Esophagus muscularis mucosa (tissue), 4 donors: ENCODE measurements at places on chromosomes 2 and 18. TPM values are rescaled to one million over a fixed set of nuclear protein-coding genes. Genes with fewer than 3 reads are reported as not detected.

DNA sequence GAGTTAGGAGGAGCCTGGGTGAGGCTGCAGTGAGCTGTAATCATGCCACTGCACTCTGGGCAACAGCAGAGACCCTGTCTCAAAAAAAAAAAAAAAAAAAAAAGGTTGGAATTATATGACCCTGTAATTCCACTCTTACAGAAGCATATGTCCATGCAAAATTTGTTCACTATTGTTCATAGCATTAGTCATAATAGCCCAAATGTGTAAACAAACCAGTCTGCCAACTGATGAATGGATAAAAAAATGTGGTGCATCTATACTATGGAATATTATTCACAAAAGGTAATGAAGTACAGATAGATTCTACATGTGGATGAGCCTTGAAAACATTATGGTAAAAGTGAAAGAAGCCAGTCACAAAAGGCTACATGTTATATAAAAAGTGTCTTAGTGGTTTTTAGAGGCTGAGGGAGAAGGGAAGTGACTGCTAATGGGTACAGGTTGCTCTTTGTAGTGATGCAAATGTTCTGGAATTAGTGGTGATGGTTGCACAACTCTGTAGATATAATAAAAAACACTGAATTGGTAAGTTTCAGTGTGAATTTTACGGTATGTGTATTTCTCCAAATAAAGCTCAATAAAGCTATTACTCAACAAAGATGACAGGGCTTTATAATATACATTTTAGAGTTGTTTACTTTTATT is 9.4 kb downstream of the COA5 start:
- DNase-seq = no peak
- H3K36me3 ChIP-seq = peaks cover 74% of the 10 kb centered on the region
- H3K27ac ChIP-seq = no peak overlapping the region
- H3K4me1 ChIP-seq = no peaks in the 10 kb centered on the region
- H3K4me3 ChIP-seq = no peak overlapping the region

The COL3A1 gene
- 480 TPM for total RNA-seq

GRCh38 chr18:35432565-35433001 is 55.4 kb upstream of the ZNF396 start:
- no peak overlapping the region for H3K27ac ChIP-seq
- H3K4me1 ChIP-seq = no peaks in the 10 kb centered on the region
- no peaks in the 10 kb centered on the region for H3K27me3 ChIP-seq
- H3K36me3 ChIP-seq = no peaks in the 10 kb centered on the region

DNA sequence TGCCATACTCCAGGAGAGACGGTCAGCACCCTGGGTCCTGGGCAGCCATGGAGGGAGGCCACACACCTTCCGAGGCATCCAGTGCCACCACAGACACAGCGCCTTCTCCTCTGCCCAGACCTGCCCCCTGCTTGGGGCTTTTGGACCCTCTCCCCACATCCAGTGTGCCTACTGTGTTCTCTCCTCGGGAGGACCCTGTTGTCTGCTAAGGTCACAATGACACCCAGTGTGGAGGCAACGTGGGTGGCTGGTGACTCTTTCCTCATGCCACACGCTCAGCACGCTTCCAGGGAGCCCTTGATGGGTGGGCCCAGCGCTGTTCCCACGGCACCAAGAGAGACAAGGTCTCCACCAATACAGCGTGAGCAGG is 251.9 kb downstream of the EIPR1 start:
- H3K4me1 ChIP-seq = no peaks in the 10 kb centered on the region
- no peak overlapping the region for H3K27ac ChIP-seq
- DNase-seq = no peak
- no peaks in the 10 kb centered on the region for H3K36me3 ChIP-seq
- no peaks in the 10 kb centered on the region for H3K27me3 ChIP-seq
- no peak overlapping the region for H3K4me3 ChIP-seq

DNA sequence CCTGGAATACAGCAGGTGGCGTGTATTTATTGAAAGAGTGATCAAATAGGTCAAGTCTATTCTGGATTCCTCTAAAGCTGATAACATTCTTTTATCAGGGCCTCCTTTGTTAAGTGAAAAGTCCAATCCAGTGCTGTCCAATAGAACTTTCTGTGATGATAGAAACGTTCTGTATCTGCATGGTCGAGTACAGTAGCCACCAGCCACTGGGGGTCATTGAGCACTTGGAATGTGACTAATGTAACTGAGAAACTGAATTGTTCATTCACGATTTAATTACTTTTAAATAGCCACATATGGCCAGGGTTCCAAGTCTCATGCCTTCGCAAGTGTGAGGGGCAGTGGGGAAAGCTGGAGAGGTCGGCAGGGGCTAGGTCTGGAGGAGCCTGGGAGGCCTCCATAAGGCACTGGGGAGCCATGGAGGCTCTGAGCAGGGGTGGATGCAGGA is 20.5 kb downstream of the SH2D6 start:
- DNase-seq = no peak
- H3K27me3 ChIP-seq = no peaks in the 10 kb centered on the region
- H3K4me3 ChIP-seq = no peak overlapping the region
